ENCODE measurements at places on chromosomes 4 and X.

DNA sequence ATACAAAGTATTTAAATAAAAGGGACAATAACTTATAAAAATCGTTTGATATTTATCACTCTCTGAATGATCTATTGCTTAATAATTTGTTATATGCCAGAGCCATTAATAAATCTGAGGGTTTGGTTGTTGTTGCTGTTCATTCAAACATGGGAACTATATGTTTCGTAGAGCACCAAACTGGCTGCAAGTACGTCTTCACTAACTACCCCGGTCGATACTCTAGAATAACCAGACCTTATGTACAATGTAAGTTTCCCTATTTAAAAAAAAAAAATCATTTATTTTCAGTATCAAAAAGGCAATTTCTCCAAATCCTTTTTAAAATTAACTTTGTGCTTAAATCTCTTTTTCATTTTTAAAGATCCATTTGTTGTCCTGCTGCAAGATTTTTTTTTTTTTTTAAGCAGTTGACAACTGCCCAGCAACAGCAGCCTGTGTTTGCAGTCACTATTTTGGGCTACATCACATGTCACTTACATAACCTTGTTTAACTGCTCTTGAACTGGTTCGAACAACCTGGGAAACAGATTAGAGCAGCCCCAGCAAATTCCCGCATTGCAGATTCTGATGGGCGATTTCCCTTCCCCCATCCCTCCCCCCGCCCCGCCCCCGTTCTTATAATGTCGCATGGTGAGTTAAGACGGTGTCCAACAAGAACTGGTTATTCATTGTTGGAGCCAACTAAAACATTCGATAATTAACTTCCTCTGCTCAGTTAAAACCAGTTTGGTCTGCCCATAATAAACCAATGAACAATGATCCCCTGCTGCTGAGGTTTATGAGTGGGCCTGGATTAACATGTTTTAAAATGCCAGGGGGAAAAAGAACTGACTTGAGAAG, 238.9 kb downstream of the NR3C2 start:
- no peak for DNase-seq

- DNase-seq: peak; percentile 62
Measured at GRCh38 chr4:150297861-150298474, 219.7 kb downstream of the DCLK2 start.

GRCh38 chrX:118519411-118520215, 24.0 kb downstream of the DOCK11 start:
- peak; percentile 77 for DNase-seq

DNA sequence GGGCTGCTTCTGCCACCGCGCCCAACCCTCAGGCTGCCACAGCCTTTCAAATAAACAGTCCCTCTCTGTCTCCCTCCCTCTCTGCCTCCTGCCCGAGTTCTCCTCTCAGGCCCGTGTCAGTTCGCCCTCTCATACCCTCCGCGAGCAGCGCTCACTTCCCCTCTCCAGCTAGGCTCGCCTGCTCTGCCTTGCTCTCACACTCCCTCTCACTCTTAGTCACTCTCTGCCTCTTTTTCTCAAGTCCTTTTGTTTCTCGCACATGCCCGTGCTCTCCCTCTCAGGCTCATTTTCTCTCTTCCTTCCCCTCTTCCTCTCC, 3.2 kb downstream of the EFNB1 start:
- peak; percentile 73 for DNase-seq

GRCh38 chrX:5180135-5180741, 1048.4 kb downstream of the NLGN4X start:
- no peak for DNase-seq

GRCh38 chrX:131262200-131262599, 26.9 kb downstream of the IGSF1 start:
- DNase-seq: no peak

- DNase-seq: peak; percentile 18
Measured at GRCh38 chr4:38957261-38957815, 74.9 kb downstream of the TMEM156 start.

Data from fibroblast of gingiva (primary cell).